Calu3 (cell line): ENCODE measurements at places on chromosomes 2 and 18. TPM values are rescaled to one million over a fixed set of nuclear protein-coding genes. Genes with fewer than 3 reads are reported as not detected.

Gene CSRNP3
- 0.86 and 1.8 TPM in 2 replicates for total RNA-seq

Gene MOGAT1
- total RNA-seq = 35.9 and 51.2 TPM in 2 replicates

Gene ARHGAP28
- total RNA-seq = not detected in 2 replicates

GRCh38 chr2:40394031-40394430 lies 57.9 kb downstream of the SLC8A1 start:
- DNase-seq = no peak

DNA sequence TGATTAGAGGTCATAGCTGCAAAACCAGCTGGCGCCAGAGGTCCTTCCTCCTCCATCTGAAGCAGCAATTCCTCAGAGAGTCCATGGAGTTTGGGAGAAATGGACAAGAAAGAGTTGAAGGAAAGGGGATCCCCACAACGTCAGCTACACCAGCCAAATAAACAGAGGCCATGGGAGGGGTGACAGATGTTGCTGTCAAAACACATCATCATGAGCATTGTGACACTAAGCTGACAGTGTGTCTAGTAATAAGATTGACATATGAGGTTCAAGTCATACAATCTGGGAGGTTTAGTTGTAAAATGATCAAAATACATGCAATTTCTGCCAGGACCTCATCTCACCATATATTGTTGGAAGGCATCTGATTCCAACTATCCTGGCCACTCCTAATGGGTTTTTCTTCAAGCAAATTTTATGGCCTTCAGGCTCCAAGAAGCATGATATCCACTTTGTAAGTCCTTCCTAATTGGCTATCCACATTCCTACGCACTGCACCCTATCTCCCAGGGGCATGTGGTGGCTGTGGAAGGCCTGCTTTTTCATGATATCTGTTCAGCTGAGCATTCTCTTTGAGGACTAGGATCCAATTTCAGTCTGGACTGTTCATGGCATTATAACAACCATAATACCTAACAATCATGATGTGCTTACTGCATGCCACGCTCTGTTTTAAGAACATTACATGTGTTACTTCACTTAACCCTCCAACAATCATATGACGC lies 335.0 kb upstream of the ID2 start:
- no peak for DNase-seq

DNA sequence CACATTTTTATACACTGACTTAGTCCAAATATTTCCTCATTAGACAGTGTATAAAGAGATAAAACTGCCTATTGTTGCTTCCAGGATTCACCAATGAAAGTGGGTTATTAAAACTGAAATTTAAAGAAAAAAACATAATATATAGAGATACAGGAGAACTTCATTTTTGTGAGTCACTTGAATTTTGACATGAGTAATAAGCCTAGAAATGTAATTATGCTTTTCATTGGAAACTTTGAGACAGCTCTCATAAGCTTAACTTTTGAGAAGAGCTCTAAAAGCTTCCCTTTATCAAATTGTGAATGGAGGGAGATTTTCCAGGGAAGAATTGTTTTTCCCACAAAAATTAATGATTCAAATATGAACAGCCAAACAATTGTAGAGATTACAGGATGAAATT lies 14.1 kb downstream of the DYNC2LI1 start:
- DNase-seq = no peak

- no peak for DNase-seq
These were observed 278.7 kb downstream of the TCF4 start for GRCh38 chr18:55309249-55309648.

- DNase-seq = peak; percentile 21
These were observed 98.5 kb downstream of the DSEL start for GRCh38 chr18:67417864-67418523.

- no peak for DNase-seq
These were observed 239.0 kb downstream of the OSR1 start for GRCh38 chr2:19119326-19120001.

GRCh38 chr18:3213300-3214059 lies 6.3 kb downstream of the MYOM1 start:
- no peak for DNase-seq

GRCh38 chr2:216504376-216504762 lies 5.7 kb downstream of the RPL37A start:
- no peak for DNase-seq
